WTC11 (cell line): ENCODE measurements at places on chromosomes 5 and 9. TPM values are rescaled to one million over a fixed set of nuclear protein-coding genes. Genes with fewer than 3 reads are reported as not detected.

Gene DND1
- total RNA-seq: 2.1 to 3.3 TPM (median 2.9 TPM) in 3 replicates

Gene DDX4
- 0.23 to 0.32 TPM in 2 of 3 replicates, not detected in the other for total RNA-seq

Gene CDH18
- total RNA-seq: 0.24 TPM in 1 of 3 replicates, not detected in the others

Gene PCDHB11
- 0.61 to 1.2 TPM (median 0.92 TPM) in 3 replicates for total RNA-seq

Gene CHSY3
- 0.98 to 1.3 TPM (median 1.1 TPM) in 3 replicates for total RNA-seq

DNA sequence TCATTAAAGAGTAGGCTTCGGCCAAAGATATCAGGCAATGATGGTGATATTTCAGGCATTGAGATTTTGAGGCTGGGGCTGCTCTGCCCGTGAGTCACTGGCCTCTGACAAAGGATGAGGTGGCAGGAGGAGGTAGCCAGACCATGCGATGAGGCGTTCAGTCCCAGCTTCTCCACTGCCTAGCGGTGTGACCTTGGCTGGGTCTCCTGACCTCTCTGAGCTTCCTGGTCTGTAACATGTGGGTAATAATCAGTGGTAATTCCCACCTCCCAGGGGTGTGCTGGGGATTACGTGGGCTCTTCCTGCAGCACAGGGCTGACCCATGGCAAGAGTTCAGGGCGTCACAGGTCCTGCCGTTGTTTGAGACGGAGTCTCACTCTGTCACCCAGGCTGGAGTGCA lies 73.2 kb upstream of the RAPGEF1 start:
- peak overlapping the region; percentile 23; the same call in 1 of the 2 replicates for H3K27ac ChIP-seq
- DNase-seq: no peak
- H3K4me1 ChIP-seq: peaks cover 37% of the 10 kb centered on the region
- H3K4me3 ChIP-seq: no peak overlapping the region

- peak; percentile 64 for DNase-seq
- H3K36me3 ChIP-seq: peaks cover 4% of the 10 kb centered on the region; the same call in 1 of the 2 replicates
- H3K27ac ChIP-seq: peak overlapping the region; percentile 62
- no peaks in the 10 kb centered on the region for H3K27me3 ChIP-seq
These were observed 63.2 kb downstream of the PRRT1B start for GRCh38 chr9:131608493-131609037.

- H3K36me3 ChIP-seq: no peaks in the 10 kb centered on the region
- no peak for DNase-seq
- peaks cover 15% of the 10 kb centered on the region for H3K4me1 ChIP-seq
- 0 out of 2 replicates have a peak overlapping the region, but pooled peaks have one; percentile 34 for H3K27ac ChIP-seq
These were observed 22.9 kb downstream of the DNAH5 start for GRCh38 chr5:13921578-13921977.

GRCh38 chr5:163760498-163760897 lies 255.1 kb downstream of the MAT2B start:
- no peaks in the 10 kb centered on the region for H3K36me3 ChIP-seq
- H3K27ac ChIP-seq: no peak overlapping the region
- no peaks in the 10 kb centered on the region for H3K27me3 ChIP-seq
- peaks cover 2% of the 10 kb centered on the region; the same call in 1 of the 2 replicates for H3K4me1 ChIP-seq
- DNase-seq: no peak
- no peak overlapping the region for H3K4me3 ChIP-seq

- H3K27me3 ChIP-seq: no peaks in the 10 kb centered on the region; the same call in none of the 2 replicates
- H3K27ac ChIP-seq: no peak overlapping the region
- H3K4me1 ChIP-seq: no peaks in the 10 kb centered on the region
- DNase-seq: no peak
- H3K36me3 ChIP-seq: no peaks in the 10 kb centered on the region; the same call in 1 of the 2 replicates
- H3K4me3 ChIP-seq: no peak overlapping the region
These were observed 371.5 kb downstream of the MLLT3 start for GRCh38 chr9:20250791-20251190.

DNA sequence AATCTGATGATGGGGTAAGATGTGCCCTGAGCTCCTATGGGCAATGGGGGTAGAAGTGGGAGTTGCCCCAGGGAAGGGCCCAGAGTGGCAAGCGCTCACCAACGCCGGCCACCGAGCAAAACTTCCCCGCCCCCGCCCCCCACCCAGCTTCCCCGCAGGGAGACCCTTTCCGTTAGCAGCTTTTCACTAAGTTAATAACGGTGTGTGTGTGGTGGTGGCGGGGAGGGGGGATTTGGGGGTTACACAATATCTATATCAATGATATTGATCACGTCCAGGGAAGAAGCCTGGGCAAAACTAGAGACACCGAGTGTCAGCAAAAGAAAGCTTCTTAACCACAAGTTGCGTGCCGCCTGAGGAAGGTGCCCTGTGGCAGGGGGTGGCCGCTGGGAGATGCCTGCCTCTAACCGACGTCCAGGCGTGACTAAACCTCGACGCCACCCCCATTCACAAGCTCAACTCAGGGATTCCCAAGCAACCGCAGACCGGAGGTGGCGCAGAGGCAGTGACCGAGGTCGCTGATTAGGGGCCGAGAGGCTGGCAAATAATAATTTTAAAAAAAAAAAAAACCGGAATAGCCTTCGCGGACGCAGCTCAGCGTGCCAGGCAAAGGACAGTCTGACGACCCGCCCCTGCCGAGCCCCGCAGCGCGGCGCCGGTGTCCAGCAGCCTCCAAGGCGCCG lies 222.6 kb downstream of the MEF2C start:
- H3K27ac ChIP-seq: no peak overlapping the region
- DNase-seq: no peak
- no peaks in the 10 kb centered on the region for H3K36me3 ChIP-seq
- H3K4me3 ChIP-seq: peak overlapping the region; percentile 71

- no peak overlapping the region for H3K27ac ChIP-seq
- H3K36me3 ChIP-seq: no peaks in the 10 kb centered on the region
- H3K27me3 ChIP-seq: no peaks in the 10 kb centered on the region
- no peak for DNase-seq
- no peaks in the 10 kb centered on the region for H3K4me1 ChIP-seq
- no peak overlapping the region for H3K4me3 ChIP-seq
These were observed 175.3 kb downstream of the SLF1 start for GRCh38 chr5:94793816-94794198.

DNA sequence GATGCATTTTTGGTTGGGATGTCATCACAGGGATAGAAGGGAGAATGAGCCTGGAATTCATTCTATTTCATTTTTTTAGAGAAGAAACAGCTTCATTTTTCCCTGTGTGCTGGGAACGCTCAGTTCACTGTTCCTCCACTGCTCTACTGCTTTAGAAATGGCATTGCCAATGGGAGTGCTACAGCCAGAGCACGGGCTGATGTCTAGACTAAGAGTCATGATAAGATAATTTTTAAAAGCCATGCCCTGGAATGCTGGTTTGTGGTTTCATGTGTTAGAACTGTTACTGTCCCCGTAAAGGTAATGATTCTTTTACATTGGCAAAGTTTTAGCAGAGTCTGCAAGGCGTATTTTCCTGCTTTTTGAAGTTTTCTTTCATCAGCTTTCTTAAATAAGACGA lies 119.6 kb downstream of the SEMA6A start:
- peaks cover 51% of the 10 kb centered on the region for H3K36me3 ChIP-seq
- no peaks in the 10 kb centered on the region for H3K27me3 ChIP-seq
- no peak overlapping the region for H3K4me3 ChIP-seq
- peak overlapping the region; percentile 42 for H3K27ac ChIP-seq
- no peak for DNase-seq

- H3K4me1 ChIP-seq: peaks cover 16% of the 10 kb centered on the region
- H3K27ac ChIP-seq: no peak overlapping the region
- H3K36me3 ChIP-seq: peaks cover 2% of the 10 kb centered on the region; the same call in 1 of the 2 replicates
These were observed 382.3 kb downstream of the ACTL7B start for GRCh38 chr9:108473209-108474112.

- no peak for DNase-seq
- no peaks in the 10 kb centered on the region; the same call in 1 of the 2 replicates for H3K27me3 ChIP-seq
- H3K36me3 ChIP-seq: peaks cover 20% of the 10 kb centered on the region
- no peak overlapping the region for H3K27ac ChIP-seq
- no peaks in the 10 kb centered on the region for H3K4me1 ChIP-seq
These were observed 9.1 kb upstream of the GPSM1 start for GRCh38 chr9:136318111-136318775.

GRCh38 chr9:136605988-136606660 lies 56.6 kb upstream of the EGFL7 start:
- H3K27me3 ChIP-seq: no peaks in the 10 kb centered on the region; the same call in 1 of the 2 replicates
- no peak for DNase-seq
- peaks cover 25% of the 10 kb centered on the region for H3K4me1 ChIP-seq
- no peak overlapping the region for H3K4me3 ChIP-seq

DNA sequence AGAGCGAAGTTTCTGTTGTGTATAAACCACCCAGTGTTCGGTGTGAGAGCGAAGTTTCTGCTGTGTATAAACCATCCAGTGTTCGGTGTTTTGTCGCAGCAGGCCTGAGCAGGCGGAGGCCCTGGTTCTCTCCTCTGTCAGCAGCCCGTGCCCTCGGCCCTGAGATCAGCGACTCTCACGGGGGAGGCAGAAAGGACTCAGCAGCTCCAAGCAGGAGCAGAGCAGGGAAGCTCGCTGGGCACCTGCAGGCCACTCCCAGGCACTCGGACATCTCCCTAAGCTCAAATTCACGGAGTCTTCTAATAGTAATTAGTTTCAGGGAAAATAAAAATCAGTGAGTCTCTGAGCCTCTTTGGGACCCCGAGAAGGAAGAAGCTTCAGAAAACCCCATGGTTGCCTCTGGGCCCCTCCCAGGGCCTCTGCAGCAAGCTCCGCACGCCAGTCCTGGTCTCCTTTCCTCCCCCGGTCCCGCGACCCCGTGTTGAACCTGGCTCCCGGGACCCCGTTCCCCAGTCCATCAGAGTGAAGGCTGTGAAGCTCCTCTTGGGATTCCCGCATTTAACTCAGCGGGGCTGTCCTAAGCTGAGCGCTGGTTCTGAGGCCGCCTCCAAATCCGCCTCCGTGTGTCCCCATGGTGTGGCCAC lies 81.9 kb upstream of the ADAMTS2 start:
- H3K4me3 ChIP-seq: no peak overlapping the region
- no peaks in the 10 kb centered on the region for H3K27me3 ChIP-seq

- H3K4me3 ChIP-seq: no peak overlapping the region
- no peaks in the 10 kb centered on the region for H3K27me3 ChIP-seq
- no peak for DNase-seq
- H3K36me3 ChIP-seq: no peaks in the 10 kb centered on the region
- no peak overlapping the region for H3K27ac ChIP-seq
- no peaks in the 10 kb centered on the region for H3K4me1 ChIP-seq
These were observed 22.6 kb downstream of the CDH9 start for GRCh38 chr5:27015758-27016157.
